Activated naive CD8-positive, alpha-beta T cell treated with anti-CD3 and anti-CD28 coated beads, Interleukin-2, amount 10 ng/mL, durations not matched to agents 7 days and 5 days (primary cell): ENCODE measurements at places on chromosomes 6 and 20. TPM values are rescaled to one million over a fixed set of nuclear protein-coding genes. Genes with fewer than 3 reads are reported as not detected.
A peak's percentile ranks its signal among the peaks of the same experiment; 100 is the strongest.

CD83 gene
- total RNA-seq = 11.5 TPM

DNA sequence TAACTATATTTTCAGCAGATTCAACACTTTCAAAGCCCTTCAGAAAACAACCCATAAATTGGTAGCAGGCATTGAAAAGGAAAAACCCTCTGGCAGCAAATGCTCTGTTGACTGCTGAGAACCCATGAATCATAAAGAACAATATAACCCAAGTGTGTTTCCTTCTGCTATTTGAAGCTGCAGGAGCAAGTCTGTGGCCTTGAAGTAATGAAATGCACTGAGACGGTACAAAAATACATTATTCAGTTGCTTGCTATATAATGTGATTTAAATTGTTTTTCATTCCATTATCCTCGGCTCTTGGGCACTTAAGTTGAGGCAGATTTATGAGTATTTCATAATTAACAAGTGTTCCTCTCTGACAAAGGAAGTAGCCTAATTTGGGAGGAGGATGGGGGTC lies 40.6 kb upstream of the SAMD5 start:
- peaks cover 5% of the 10 kb centered on the region for H3K27me3 ChIP-seq
- no peak overlapping the region for H3K4me3 ChIP-seq
- H3K4me1 ChIP-seq = no peaks in the 10 kb centered on the region
- H3K27ac ChIP-seq = no peak overlapping the region
- no peaks in the 10 kb centered on the region for H3K36me3 ChIP-seq

DNA sequence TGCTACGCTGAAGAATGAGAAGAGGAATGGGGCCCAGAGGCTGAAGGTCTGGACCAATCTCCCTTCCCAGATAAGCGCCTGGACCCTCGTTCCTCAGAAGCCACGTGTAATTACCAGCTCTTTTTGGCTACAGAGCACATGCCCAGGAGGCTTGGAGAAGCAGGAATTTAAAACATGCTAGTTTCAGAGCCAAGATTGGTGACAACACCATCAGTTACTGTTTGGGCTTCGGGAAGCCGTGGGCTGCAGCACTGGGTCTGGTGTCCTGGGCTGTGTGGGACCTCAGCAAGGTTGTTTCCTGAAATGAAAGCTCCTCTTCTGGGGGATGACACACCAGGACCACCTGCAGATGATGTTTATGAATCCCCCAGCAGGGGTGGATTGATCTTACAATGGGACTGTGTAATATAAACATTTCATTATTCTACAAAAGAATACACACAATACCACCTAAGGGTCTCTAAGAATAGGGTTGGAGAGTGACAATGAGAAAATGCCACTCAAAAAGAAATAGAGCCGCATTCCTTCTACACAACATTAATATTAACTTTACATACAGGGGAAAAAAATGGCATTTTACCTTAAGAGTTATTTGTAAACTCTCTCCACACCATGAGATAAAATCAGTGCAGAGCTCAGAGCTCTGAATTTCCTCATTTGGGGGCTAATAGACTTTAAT lies 207.8 kb upstream of the FOXQ1 start:
- no peak overlapping the region for H3K27ac ChIP-seq
- H3K27me3 ChIP-seq = peaks cover 9% of the 10 kb centered on the region
- no peaks in the 10 kb centered on the region for H3K4me1 ChIP-seq

DNA sequence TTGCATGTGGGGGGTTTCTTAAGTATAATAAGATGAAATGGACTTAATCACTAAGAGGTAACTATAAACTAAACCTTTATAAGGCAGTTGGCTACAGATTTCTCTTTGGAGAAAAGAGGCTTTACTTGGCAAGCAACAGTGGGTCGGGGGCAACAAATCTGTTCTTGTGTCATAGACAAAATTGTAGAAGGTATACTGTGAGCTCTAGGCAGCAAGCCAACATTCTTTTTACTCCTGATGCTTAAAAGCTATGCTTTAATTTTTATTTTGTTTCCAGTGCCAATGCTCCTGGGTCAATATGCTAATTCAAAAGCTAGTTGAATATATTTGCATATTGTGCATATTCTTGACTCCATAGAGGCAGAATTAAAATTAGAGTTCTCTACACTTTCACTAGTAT lies 495.4 kb downstream of the BTBD3 start:
- H3K4me3 ChIP-seq = no peak overlapping the region
- no peak for DNase-seq
- no peaks in the 10 kb centered on the region for H3K36me3 ChIP-seq
- no peaks in the 10 kb centered on the region for H3K4me1 ChIP-seq
- no peak overlapping the region for H3K27ac ChIP-seq

DNA sequence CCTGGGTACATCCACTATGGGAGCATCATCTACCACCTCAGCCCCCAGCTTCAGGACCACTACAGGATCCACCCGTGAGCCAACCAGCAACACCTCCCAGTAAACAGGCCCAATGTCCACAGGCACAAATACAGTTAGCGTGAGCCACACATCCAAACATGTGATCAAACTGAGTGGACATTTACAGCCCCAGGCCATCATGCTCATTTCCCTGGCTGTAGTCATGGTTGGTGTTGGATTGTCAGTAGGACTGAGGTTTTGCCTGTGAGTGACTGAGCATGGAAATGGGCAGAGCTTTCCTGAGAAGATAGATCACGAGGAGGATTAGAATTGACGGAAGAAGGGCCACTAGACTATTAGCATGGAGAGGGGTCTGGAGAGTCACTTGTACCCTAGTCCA lies 10.7 kb upstream of the MUC21 start:
- no peaks in the 10 kb centered on the region for H3K36me3 ChIP-seq
- no peak overlapping the region for H3K27ac ChIP-seq
- H3K27me3 ChIP-seq = peaks cover 35% of the 10 kb centered on the region

GRCh38 chr6:119501798-119502483 lies 152.4 kb upstream of the MAN1A1 start:
- H3K36me3 ChIP-seq = no peaks in the 10 kb centered on the region
- no peak for DNase-seq
- peaks cover 7% of the 10 kb centered on the region for H3K4me1 ChIP-seq
- no peak overlapping the region for H3K4me3 ChIP-seq
- no peaks in the 10 kb centered on the region for H3K27me3 ChIP-seq

DNA sequence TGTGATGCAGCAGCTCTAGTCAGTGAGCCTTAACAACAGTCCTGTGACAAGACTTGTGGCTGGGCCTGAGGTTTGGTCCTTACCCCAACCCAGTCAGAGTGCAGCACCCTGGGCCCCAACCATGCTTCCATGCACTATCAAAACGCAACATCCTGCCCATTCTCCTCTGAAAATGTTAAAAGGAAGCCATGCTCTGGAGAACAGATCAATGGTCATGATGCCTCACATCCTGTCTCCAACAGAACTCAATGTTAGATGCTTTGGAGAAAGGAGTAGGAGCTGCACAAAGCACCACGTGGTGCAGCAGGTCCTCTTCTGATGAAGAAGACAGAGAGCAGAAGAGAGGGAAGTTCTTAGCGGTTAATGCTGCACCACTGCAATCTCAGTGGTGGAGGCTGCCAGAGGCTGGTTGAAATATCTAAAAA lies 41.9 kb downstream of the TRAM2 start:
- H3K27me3 ChIP-seq = peaks cover 33% of the 10 kb centered on the region
- H3K4me3 ChIP-seq = peak overlapping the region; percentile 61
- peaks cover 37% of the 10 kb centered on the region for H3K4me1 ChIP-seq
- peak overlapping the region; percentile 74 for H3K27ac ChIP-seq

MYMX gene
- total RNA-seq = not detected

PSORS1C1 gene
- not detected for total RNA-seq

DNA sequence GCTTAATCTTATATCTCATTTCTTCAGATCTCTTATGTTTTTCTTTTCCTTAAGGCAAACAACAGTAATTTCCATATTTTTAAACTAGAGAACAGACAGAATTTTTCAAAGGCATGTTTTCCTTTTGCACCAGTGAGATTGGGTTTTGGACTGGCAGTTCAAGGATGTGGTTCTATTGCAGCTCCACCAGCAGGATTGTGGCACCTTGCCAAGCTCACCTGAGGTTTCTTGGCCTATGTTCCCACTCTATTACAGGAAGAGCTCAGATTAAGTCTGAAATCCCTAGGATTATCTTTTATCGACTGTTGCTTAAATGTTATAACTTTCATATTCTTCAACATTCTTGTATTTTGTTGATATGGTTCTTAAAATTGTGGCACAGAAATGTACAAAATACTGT lies 218.9 kb downstream of the PLCB4 start:
- H3K36me3 ChIP-seq = no peaks in the 10 kb centered on the region
- H3K27ac ChIP-seq = no peak overlapping the region
- no peak for DNase-seq

- H3K27me3 ChIP-seq = peaks cover 13% of the 10 kb centered on the region
- no peaks in the 10 kb centered on the region for H3K36me3 ChIP-seq
- H3K27ac ChIP-seq = no peak overlapping the region
These were observed 39.3 kb upstream of the RNF144B start for GRCh38 chr6:18347866-18348265.
